ENCODE measurements at places on chromosomes 3 and 15.

DNA sequence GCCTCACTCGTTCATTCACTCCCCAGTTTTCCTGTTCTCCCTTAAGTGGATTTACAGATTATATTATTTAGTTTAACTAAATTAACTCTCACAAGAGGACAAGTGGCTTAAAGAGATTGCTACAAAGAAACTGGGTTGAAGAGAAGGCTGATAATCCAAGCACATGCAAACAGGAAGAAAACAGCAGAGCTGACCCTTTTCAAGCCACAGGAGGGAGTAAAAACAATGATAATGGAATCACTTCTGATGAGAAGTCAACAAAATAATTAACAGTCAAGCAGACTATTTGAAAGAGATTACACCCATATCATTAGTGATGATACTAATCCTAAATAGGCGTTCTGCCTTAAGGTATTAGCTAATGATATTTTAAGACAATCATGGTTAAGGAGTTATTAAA lies 31.7 kb downstream of the BOC start:
- no peak for DNase-seq

- DNase-seq, result no peak
Measured at GRCh38 chr15:55695432-55695831, 47.5 kb downstream of the PRTG start.

GRCh38 chr3:123795471-123796251 lies 88.5 kb downstream of the MYLK start:
- no peak for DNase-seq

- no peak for DNase-seq
Measured at GRCh38 chr3:97687734-97688133, 76.8 kb upstream of the ARL6 start.

GRCh38 chr15:75348562-75349350 lies 1.9 kb downstream of the NEIL1 start:
- DNase-seq, result no peak

- no peak for DNase-seq
Measured at GRCh38 chr3:147729641-147730040, 320.5 kb downstream of the ZIC1 start.

GRCh38 chr3:101803173-101803782 lies 24.3 kb downstream of the NXPE3 start:
- DNase-seq, result no peak

- no peak for DNase-seq
Measured at GRCh38 chr15:79035111-79035601, 55.4 kb downstream of the RASGRF1 start.

DNA sequence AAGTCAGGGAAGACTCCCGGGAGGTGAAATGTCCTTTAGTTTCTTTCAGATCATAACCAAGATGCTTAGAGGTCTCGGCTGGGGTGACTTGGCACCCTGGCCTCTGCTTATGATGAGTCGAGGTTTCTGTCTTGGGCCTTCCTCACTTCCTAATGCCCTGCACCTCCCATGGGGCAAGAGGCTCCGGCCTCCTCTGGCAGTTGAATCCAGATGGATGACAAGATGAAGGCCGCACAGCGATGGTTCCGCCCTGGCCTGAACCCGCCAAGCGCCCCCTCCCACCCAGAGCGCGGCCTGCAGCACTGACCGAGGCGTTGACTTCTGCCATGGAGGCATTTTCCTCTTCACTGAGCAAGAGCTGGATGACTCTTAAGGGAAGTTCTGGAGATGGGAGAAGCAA lies 31.3 kb downstream of the MUC20 start:
- DNase-seq, result no peak

GRCh38 chr3:25462495-25462894 lies 34.4 kb downstream of the RARB start:
- DNase-seq, result no peak

DNA sequence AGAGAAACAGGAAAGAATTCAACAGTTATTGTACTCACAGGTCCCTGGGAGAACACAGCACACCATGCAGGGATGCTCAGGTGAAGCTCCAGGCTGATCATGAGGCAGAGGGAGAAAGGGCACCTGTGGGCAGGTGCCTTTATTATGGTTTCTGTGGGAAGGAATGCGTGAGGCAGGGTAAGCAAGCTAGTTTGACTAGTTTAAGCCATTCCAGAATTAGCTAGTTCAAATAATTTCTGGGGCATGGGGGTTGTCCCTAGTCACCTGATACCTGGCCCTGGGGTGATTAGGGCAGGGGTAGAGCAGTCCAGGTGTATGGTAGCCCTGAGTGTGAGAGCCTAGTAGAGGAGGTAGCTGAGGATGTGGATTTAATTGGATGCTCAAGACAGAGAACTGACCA lies 47.9 kb upstream of the DCLK3 start:
- no peak for DNase-seq

DNA sequence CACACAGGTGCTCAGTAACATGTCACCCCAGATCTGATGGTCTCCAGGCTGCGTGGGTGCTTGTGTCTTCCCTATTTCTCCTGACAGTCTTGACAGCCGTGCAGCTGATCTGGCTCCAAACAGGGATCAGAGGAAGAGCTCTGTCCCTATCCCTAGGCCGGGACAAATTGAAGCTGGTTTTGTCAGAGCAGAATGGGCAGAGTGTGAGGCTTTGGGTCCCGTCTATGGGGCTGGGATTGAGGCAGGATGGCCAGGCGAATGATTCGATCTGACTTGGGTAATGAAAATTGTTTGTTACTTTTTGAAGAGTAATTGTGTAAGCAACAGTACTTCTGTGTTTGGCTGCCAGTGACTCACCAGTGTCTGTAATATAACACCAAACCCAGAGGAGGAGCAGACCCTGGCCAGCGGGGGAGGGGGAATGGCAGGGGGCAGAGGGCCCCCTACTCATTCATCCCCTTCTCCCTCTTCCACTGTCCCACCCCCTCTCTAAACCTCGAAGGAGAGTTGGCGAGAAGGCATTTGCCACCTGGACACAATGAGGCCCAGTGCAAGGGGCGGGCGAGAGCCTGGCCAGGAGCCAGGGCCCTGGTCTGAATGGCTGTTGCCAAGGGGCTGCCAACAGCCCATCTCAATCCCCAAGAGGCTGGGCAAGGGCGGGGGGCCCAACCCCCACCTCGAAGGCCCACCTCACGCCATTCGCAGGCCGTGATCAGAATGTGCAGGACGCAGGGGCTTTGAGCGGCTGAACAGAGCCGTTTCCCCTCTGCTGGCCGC lies 4.9 kb upstream of the MAGEF1 start:
- no peak for DNase-seq

DNA sequence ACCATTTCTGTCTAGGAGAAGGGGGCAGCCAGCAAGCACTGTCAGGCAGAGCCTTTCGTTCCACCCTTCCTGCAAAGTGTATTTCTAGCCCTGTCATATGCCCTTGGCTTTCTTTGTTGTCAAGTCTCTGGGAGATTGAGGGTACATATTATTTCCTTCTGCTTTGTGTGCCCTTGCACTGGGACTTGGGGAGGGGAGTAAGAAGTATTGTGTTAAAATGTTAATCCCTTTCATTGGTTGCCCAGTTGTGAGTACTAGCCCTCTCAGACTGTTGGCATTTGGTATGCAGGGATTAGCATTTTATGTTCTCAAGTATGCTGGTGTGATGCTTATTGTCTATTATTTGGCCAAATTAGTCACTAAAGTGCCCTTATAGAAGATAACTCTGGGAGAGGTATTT lies 63.9 kb downstream of the RBM6 start:
- no peak for DNase-seq

GRCh38 chr15:59952960-59953359 lies 51.2 kb upstream of the FOXB1 start:
- no peak for DNase-seq

DNA sequence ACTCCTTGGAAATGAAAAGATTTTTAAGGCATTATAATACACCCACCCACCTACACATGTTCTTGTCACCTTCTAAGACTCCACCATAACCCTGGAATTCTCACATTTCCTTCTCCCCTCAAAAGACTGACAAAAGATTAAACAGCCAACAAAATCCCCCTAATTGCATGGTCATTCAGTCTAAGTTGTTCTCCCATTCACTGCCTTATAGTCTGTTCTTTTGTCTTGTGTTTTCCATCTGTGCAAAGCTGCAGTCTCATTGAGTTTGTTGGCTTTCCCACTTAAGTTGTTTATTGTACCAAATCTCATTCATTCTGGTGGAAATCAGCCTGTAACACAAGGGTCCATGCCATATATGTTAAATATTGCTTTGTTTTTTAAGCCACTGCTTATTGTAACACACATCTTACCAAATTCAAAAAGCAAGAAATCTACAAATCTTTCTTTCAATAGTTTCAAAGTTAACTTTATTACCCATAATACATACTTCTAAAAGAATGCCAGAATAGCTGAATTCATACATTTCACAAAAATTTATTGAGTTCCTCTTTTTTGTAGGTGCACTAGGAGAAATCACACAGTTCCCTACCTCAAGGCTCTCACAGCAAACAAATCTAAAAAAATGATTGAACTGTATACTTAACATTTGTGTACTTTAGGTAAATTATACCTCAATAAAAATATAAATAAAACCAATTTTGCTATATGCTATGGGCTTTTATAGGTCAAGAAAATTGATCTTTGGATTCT lies 2.4 kb upstream of the RCN2 start:
- DNase-seq, result no peak

- DNase-seq, result no peak
Measured at GRCh38 chr3:123324880-123325765, 123.4 kb downstream of the SEC22A start.

GRCh38 chr3:113063126-113063894 lies 72.5 kb downstream of the GTPBP8 start:
- DNase-seq, result no peak

- DNase-seq, result no peak
Measured at GRCh38 chr3:181054538-181054937, 65.0 kb upstream of the DNAJC19 start.

GRCh38 chr3:132726341-132726823 lies 4.2 kb upstream of the NPHP3 start:
- DNase-seq, result no peak

GRCh38 chr3:18445401-18446148 lies 20.4 kb upstream of the SATB1 start:
- peak; percentile 67 for DNase-seq

DNA sequence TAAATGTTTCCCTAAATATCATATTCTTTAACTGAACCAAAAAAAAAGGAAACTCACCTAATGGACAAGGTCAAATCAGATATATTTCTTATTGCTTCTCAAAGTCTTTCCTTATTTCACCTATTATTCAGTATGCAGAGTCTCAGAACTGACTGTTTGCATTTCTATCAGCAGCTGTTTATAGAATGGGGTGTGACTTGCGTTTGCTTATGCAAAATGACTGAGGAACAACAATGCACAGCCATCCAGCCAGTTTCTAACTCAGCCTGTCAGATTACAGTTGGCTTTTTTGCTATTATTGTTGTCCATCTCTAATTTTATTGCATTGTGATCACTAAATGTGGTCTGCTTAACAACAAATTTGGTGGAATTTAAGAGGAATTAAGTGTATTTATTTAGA lies 40.7 kb downstream of the RAB27A start:
- DNase-seq, result no peak

DNA sequence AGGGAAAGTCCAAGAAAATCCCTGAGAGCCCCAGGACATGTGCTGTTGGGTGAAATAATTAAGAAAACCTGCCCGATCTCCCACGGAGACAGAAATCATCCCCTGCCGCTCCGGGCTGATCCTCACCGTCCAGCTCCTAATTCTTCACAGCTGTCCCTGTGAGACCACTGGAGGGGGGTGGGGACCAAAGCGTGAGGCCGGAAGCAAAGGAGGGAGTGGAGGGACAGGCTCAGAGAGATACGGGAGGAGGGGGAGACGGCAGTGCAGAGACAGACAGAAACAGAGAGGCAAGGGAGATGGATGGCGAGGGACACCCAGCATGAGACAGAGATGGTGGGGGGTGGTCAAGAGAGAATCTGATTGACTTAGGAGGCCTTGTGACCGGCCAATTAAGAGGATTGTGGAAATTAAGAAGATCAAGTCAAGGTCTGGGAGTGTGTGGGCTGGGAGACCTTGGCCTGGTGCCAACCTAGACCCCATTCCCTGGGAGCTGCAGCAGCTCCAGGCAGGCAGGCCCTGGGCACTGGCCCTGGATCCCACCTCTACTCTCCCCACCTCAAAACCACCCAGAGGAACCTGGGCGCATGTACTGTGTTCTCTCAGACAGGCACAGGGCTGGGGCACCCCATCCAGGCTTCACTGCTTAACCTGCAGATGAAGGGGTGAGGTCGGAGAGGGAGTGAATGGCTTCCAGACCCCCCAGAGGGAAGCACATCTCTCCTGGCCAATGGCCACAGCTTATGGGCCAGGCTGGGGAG lies 113.2 kb upstream of the ALDH1A3 start:
- DNase-seq, result peak; percentile 63

DNA sequence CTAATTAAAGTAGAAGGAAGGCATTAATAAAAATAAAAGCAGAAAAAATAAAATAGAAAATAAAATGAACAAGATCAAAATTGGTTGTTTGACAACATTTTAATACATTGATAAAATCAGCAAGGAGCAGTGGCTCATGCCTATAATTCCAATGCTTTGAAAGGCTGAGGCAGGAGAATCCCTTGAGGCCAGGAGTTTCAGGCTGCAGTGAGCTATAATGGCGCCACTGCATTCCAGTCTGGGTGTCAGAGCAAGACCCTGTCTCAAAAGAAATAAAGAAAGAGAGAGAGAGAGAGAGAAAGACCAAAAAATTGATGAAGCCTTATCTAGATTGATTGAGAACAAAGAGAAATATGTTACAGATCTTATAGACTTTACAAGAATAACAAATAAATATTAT lies 2.1 kb downstream of the XCR1 start:
- DNase-seq, result no peak

GRCh38 chr3:19399356-19399755 lies 251.0 kb downstream of the KCNH8 start:
- no peak for DNase-seq

- no peak for DNase-seq
Measured at GRCh38 chr15:48413304-48413703, 82.1 kb downstream of the DUT start.

GRCh38 chr3:169285057-169286033 lies 378.2 kb downstream of the MECOM start:
- no peak for DNase-seq

DNA sequence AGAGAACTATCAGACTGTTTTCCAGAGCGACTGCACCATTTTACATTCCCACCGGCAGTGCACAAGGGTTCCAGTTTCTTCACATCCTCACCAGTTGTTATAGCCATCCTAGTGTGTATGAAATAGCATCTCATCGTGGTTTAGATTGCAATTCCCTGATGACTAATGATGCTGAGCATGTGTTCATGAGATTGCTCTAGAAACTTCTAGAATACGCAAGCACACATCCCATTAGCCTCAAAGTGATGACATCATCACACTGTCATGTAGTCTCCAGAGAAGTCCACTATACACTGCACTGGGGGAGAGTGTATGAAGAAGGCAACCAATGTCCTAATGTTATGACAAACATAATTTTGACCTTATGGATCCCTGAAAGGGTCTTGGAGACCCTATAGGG lies 30.1 kb downstream of the FBLN2 start:
- DNase-seq, result no peak

DNA sequence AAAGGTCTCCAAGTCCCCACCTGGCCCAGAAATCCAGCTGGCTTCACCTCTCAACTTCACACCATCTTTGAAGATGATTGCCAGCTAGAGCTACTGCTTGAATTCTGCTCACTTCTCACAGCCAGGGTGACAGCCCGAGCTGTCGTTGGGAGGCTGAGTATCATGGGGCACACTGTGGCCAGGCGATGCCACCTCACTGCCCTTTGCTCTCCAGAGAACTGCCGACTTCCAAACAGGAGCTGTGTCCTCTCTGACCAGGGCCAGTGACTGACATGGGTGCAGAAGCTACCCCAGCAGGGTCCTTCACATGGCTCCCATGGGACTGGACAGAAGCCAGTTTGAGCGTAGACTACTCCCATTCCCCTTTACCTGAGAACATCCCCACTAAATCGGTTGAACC lies 254.0 kb downstream of the GABRB3 start:
- DNase-seq, result no peak

GRCh38 chr3:151866711-151867410 lies 6.6 kb upstream of the SUCNR1 start:
- no peak for DNase-seq

Data from left forelimb (tissue), 1 donor.